ENCODE measurements at places on chromosomes 1 and 21. TPM values are rescaled to one million over a fixed set of nuclear protein-coding genes. Genes with fewer than 3 reads are reported as not detected.

The AMPD1 gene
- polyA plus RNA-seq = 122 TPM

The ZBED6 gene
- polyA plus RNA-seq = 12.0 TPM

The GPR52 gene
- not detected for polyA plus RNA-seq

The EDN2 gene
- polyA plus RNA-seq = 0.25 TPM

The ELF3 gene
- polyA plus RNA-seq = 0.20 TPM

The SRP9 gene
- 168 TPM for polyA plus RNA-seq

The CYP2J2 gene
- polyA plus RNA-seq = 96.4 TPM

The BTG2 gene
- 120 TPM for polyA plus RNA-seq

The RUNX3 gene
- polyA plus RNA-seq = 0.43 TPM

The RIMKLA gene
- polyA plus RNA-seq = 0.89 TPM

The NECTIN4 gene
- 0.09 TPM for polyA plus RNA-seq

The DNALI1 gene
- polyA plus RNA-seq = 8.7 TPM

The CNR2 gene
- 0.06 TPM for polyA plus RNA-seq

The MAN1A2 gene
- 17.7 TPM for polyA plus RNA-seq
